Stimulated activated CD8-positive, alpha-beta memory T cell treated with anti-CD3 and anti-CD28 coated beads, Interleukin-4, amount 100 ng/mL, for 4 hours (primary cell): ENCODE measurements at places on chromosomes 7 and 10.

- DNase-seq = no peak
These were observed 101.9 kb upstream of the MTPN start for GRCh38 chr7:136079066-136079465.

- DNase-seq = no peak
These were observed 155.0 kb upstream of the LYZL2 start for GRCh38 chr10:30784524-30784896.

- DNase-seq = no peak
These were observed 1.4 kb downstream of the HECW1 start for GRCh38 chr7:43113622-43114457.

GRCh38 chr10:75460059-75460458 is 28.6 kb downstream of the LRMDA start:
- DNase-seq = no peak

- no peak for DNase-seq
These were observed 77.4 kb downstream of the PPP1R3C start for GRCh38 chr10:91555455-91555854.

DNA sequence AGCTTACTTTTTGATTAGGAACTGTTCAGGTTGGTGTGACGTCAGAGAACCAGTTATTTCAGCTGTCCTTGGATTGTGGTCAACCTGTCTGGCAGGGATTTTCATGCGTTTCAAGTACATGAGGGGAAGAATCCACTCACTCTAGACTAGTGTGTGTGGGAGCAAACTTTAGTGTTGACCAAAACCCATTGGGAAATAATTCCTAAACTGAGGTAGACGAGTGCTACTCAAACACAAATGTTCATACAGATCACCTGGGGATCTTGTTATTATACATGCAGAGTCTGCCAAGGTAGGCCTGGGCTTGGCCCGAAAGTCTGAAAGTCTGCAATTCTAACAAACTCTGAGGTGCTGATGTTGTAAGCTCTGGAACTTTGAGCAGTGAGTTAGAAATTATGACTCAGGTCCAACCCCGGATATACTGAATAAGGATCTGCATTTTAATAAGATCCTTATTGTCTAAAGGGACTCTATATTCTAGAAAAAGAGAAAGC is 111.1 kb upstream of the CREB5 start:
- DNase-seq = no peak

- DNase-seq = no peak
These were observed 358.2 kb upstream of the NPVF start for GRCh38 chr7:25586513-25586912.

- DNase-seq = no peak
These were observed 3.3 kb upstream of the CNNM2 start for GRCh38 chr10:102914781-102915180.

DNA sequence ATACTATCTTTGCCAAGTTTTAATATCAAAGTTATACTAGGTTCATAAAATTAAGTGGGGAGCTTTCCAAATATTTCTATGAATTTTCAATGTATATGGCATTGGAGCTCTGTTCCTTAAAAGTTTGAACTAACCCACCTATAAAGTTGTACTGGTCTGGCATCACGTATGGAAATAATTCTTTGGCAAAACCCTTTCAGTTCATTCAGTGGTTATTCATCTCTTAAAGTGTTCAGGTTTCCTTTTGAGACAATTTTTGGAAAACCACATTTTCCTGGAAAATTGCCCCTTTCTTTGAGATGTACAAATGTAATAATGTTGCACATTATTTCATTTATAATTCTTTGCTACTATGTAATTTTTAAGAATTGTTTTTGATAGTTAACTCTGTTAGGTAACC is 62.5 kb upstream of the INPP5A start:
- DNase-seq = no peak

- DNase-seq = no peak
These were observed 78.1 kb upstream of the NEBL start for GRCh38 chr10:20975236-20975635.

- no peak for DNase-seq
These were observed 436.8 kb upstream of the GALNT17 start for GRCh38 chr7:70694971-70695794.

GRCh38 chr7:4753598-4754432 is 21.6 kb upstream of the AP5Z1 start:
- DNase-seq = peak; percentile 57

DNA sequence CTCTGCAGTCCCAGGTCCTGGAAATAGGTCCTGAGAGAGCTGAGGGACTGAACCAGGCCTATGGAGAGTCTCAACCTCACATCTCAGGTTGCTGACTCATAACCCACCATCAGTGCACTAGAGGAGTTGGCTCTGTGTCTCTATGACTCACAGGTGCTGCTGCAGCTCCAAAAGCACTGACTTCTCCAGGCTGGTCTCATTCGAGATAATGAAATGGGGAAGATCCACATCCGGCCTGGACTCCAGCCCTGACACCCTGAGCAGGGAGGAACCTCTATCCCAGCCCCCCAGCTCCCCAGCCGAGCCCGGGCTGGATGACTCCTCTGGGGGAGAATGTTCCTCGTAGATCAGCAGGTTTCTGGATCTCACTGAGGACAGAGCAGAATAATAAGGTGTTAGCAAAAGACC is 35.5 kb upstream of the DGKI start:
- DNase-seq = no peak

DNA sequence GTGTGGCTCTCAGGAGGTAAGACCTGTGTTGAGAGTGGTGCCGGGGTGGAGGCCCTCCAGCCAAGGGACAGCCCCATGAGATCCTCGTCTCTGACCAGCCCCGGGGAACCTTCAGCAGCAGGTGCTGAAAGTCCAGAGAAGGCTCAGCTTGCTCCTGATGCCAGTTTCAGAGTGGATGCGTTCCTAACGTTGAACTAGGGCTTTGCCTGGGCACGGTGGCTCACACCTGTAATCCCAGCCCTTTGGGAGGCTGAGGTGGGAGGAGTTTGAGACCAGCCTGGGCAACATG is 45.7 kb downstream of the BAIAP2L1 start:
- DNase-seq = no peak

DNA sequence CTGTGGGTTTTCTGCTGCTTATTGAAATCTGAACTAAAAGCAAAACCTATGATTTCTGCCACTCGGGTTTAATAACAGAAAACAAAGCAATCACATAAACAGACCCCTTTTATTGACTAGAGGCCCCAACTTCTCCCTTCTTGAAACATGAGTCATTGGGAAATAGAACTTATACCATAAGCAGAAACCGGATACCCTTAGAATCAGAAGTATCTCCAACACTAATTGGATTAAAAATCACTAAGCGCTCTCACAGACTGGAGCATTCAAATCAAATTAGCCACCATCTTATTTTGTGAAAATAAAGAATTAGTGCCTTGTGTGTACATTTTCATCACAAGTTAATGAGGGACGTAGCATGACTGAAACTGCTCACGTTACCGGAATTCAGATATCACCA is 206.9 kb downstream of the WDR11 start:
- no peak for DNase-seq

GRCh38 chr7:36283711-36284130 is 105.9 kb upstream of the ANLN start:
- DNase-seq = no peak

DNA sequence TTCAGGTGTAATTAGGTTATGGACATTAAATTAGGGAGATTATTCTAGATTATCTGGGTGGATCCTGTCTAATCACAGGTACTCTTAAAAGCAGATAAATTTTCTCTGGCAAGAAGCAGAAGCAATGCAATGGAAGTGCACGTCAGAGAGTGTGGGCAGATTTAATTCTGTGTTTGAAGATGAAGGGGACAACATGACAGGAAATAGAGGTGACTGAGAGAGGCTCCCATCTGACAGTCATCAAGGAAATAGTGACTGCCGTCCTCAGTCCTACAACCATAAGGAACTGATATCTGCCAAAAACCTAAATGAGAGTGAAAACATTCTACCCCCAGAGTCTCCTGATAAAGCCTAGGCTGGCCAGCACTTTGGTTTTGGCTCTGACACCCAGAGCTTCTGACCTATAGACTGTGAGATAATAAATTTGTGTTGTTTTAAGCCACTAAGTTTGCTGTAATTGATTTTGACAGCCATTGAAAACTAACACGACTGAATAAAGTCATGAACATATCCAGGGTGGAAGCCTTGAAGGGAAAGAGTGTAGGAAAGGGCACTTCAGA is 30.5 kb upstream of the DDX50 start:
- no peak for DNase-seq

GRCh38 chr7:29363636-29364425 is 169.3 kb downstream of the CHN2 start:
- DNase-seq = no peak
